ENCODE measurements at places on chromosomes 5 and 9.

- DNase-seq: no peak
Measured at GRCh38 chr5:177494346-177495195, 2.8 kb downstream of the PDLIM7 start.

DNA sequence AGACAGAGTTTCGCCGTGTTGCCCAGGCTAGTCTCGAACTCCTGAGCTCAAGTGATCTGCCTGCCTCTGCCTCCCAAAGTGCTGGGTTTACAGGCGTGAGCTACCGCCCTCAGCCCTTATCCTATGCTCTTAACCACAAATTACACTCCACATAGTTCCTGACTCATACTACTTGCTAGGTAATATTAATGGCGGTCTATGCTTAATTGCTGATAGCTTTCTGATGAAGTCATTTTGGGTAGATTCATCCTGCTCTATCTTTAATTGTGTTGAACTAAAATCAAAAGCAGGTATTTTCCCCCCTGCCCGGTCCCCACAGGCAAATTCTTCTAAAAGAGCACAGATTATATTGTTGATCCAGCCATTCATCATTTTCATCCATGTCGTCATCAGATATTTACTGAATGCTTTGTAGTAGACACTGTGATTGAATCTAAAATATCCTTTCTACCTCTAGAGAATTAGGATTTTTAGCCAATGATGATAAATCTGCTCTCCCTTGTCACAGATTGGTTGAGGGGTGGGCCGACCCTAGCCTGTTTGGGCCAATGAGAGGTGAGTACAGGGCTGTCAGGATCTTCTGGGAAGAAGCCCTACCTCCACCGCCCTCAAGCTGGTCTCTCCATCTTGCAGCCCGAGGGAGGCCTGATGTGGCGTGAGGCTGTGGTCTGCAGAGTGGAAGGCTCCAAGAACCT is 144.8 kb downstream of the NR3C1 start:
- DNase-seq: no peak

GRCh38 chr9:85445887-85446286 is 295.9 kb downstream of the AGTPBP1 start:
- DNase-seq: no peak

DNA sequence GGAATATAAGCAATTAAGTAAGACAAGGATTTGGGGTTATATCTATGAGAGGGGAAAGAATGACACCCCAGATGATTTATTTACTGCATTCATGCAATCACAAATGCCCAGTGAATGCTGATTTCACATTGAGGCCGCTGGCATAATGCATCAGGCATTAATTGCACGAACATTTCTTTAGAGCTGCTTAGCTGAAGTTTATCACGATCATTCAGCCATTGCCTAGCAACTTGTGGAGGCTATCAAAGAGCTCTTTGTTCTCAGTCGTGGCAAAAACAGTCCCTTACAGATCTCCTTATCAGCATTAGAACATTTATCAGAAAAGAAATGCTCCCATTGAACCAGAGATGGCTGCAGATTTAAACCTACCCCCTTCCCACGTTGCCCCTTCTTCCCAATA is 88.7 kb upstream of the PRRC1 start:
- peak; percentile 58 for DNase-seq

- DNase-seq: no peak
Measured at GRCh38 chr9:14211564-14211963, 102.4 kb downstream of the NFIB start.

GRCh38 chr5:1016036-1016435 is 7.4 kb downstream of the NKD2 start:
- no peak for DNase-seq

- no peak for DNase-seq
Measured at GRCh38 chr9:132782037-132782436, 96.0 kb downstream of the AK8 start.

- no peak for DNase-seq
Measured at GRCh38 chr5:76145945-76146344, 62.8 kb downstream of the SV2C start.

DNA sequence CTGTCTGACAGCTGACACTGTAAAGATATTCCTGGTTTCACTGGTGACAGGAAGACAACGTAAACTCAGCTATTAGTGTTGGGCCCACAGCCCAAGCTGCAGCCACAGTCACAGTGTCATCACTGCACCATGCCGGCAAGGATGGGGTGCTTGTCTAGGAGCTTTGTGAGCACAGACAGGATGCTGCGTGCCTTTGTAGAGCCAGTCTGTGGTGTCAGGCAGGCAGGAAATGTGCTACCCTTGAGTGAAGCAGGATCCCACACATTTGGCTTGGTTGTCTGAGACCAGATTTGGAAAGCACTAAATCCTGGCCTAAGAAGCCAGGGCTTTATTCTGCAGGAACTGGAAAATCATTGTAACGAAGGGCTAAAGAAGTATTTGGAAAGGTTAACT is 121.6 kb upstream of the ADAMTS16 start:
- no peak for DNase-seq

DNA sequence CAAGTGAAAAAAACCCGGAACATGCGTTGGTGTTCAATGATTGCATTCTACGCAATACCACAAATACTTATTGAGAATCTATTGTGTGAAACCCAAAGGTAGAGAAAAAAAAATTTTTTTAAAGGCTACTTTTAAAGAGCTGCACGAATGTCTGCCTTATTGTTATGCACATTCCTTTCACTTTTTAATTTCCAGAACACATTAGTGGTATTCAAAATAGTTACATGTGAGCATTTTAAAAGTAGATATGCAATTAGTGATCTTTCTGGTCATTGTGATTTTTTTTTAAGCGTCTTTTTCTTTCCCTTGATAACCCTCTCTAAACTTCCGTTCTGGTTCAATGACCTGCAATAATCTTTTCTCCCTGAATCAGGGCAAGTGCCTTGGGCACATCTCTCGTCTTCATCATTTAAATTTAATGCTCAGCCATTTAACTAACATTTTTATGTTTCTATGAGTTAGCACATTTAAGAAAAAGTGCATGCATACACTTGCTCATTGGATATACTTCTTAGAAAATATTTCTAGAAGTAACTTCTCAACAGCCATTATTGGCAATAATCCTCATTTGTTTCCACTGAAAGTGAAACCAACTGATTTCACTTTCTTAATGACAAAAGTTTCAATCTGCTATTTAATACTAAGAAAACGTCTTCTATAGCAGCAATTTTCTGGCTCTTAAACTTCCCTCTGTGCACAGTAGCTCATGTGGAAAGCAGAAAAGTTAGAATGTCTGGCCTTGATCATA is 80.3 kb downstream of the CDH6 start:
- no peak for DNase-seq

GRCh38 chr5:171617266-171617665 is 168.4 kb upstream of the SMIM23 start:
- no peak for DNase-seq

GRCh38 chr5:150562832-150563231 is 54.9 kb downstream of the NDST1 start:
- DNase-seq: no peak

DNA sequence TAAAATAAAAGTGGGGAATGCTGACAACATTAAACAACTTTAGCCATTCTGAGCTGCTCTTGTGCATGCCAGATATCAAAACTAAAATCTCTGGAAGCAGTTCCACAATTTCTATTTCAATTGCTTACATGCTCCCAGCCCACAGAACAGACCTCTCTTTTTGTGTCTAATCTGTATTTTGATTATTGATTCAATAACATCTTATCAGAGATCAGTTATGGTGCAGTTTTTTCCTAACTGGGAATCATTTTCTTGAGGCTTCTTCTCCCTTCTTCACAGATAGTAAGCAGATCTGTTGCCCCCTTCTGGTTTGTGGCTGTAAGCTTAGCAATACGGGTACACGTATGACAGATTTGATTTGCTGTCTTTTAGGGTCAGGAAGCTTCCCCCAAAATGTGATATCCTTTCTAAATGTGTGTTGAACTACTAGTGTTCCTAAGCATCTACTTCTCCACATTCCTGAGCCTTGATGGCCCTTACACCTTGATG is 39.4 kb downstream of the MRPS27 start:
- peak; percentile 32 for DNase-seq

DNA sequence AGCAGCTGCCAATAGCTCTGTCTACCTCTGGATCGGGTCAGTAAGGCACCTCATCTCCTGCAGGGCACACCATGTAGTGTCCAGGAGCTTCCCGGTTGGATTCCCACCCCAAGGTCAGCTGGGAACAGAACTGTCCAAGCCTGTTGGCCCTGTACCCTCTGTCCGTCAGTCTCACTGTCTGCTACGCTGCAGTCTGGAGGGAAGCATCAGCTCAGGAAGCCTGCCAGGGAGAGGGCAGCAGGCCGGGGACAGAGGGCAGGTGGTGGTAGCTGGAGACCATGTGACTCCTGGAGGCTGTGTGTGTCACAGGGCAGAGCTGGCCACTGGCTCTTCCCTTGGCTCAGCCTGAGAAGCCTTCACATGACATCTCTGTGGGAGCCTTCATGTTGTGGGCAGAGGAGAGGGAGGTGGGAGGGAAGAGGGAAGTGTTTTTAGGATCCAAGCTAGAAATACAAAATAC is 134.5 kb downstream of the SEC61B start:
- no peak for DNase-seq

- DNase-seq: no peak
Measured at GRCh38 chr9:22211588-22212360, 202.7 kb upstream of the CDKN2B start.

- DNase-seq: no peak
Measured at GRCh38 chr5:38831117-38831516, 14.7 kb upstream of the OSMR start.

- DNase-seq: no peak
Measured at GRCh38 chr5:83540105-83540504, 68.6 kb downstream of the VCAN start.

DNA sequence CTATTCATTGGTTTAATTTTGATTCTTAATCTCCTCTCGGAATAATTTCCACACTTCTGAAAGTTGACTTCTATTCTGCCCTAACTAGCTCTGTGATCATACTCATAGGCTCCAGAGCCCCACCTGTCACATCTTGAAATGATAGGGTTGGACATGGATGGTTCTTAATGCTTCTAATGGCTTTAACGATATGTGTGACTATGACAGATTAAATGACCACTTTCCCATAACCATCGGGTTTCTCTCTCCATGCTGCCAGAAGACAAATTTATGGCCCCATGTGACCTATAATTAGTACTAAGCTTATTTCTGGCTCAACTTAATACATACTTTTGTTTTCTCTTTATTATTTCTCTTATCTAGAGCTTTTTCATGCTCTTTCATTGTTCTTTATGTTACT is 251.1 kb upstream of the TUT7 start:
- DNase-seq: no peak

- DNase-seq: no peak
Measured at GRCh38 chr5:39169081-39169480, 50.3 kb downstream of the FYB1 start.

- DNase-seq: no peak
Measured at GRCh38 chr5:80591352-80591751, 21.3 kb upstream of the ANKRD34B start.

DNA sequence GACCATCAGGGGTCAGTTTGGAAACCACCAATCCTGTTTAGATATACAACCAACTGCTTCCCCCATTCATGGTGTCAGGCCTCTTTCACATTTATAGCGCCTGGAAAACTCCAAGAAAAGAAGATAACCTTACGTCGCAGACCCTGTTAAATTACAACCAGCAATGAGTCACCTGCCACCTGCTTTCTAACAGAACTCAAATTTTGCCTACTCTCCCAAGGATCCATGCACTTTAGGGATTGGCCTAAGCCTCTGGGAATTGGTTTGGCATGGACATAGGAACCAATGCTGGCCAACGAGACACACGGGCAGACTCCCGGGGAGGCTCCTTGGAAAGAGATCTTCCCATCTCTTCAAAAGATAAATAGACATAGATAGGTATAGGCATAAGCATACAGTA is 87.0 kb downstream of the FEM1C start:
- no peak for DNase-seq

DNA sequence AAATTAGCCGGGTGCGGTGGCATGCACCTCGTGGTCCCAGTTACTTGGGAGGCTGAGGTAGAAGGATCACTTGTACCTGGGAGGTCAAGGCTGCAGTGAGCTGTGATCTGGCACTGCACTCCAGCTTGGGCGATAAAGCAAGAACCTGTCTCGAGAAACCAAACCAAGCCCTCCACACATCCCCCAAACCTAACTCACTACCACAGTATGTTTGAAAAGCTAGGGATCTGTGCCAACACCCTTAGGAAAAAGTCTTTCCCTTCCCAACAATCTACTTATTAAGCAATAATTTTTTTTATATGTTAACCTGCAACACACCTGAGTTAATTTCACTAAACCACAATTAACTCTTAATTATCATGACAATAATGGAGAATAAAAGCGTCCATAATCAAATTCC is 2.2 kb downstream of the UBTD2 start:
- no peak for DNase-seq

GRCh38 chr9:5629312-5630080 is 589 bp downstream of the RIC1 start:
- peak; percentile 84 for DNase-seq

DNA sequence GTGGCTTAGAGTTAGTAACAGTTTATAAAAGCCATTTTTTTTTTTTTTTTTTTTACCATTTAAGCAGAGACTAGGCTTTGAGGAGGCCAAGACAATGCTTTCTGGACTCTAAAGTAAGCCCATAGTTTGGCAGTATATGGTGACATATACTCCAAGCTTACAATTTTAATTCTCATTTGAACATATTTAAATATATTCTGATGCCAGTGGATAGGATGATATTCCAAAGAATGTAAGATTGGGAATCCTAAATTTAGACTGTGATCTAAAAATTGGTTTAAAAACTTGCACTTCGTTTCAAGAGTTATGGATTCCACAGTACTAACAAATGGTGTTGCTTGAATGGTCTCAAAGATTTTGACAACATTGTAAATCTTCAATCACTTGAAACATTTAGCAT is 112.1 kb downstream of the CWC27 start:
- no peak for DNase-seq

DNA sequence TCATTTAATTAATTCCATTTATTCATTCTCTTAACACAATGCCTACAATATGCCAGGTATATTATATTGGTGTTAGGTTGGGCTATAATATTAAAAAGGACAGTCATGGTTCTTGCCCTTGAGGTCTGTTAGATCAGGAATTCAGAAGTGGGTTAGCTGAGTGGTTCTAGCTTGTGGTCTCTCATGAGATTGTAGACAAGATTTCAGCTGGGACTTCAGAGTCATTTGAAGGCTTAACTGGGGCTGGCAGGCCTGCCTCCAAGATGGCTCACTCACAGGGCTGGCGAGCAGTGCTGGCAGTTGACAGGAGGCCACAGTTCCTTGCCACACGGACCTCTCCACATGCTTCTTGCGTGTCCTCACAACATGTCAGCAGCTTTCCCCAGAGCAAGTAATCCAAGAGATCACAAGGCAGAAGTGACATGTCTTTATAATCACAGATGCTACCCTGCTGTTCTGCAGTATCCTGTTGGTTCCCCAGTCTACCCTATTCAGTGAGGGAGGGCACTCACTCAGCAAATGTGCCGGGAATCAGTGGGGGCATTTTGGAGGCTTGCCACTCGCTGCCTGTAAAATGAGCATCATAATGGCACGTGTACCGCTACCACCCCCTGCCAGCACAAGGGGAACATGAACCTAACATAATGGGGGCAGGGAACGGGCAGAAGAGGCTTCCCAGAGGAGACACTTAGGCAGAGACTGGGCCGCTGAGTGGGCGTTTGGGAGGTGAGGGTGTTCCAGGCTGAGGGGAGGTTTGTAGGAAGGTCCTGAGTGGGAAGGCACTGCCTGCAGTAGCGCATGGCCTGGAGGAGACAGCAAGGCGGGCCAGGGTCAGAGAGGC is 70.0 kb downstream of the EXOSC2 start:
- peak; percentile 35 for DNase-seq

All from retina (tissue), 1 donor.